Activated naive CD8-positive, alpha-beta T cell treated with anti-CD3 and anti-CD28 coated beads for 36 hours (primary cell): ENCODE measurements at places on chromosomes 13 and 19. TPM values are rescaled to one million over a fixed set of nuclear protein-coding genes. Genes with fewer than 3 reads are reported as not detected.
A peak's percentile ranks its signal among the peaks of the same experiment; 100 is the strongest.

DNA sequence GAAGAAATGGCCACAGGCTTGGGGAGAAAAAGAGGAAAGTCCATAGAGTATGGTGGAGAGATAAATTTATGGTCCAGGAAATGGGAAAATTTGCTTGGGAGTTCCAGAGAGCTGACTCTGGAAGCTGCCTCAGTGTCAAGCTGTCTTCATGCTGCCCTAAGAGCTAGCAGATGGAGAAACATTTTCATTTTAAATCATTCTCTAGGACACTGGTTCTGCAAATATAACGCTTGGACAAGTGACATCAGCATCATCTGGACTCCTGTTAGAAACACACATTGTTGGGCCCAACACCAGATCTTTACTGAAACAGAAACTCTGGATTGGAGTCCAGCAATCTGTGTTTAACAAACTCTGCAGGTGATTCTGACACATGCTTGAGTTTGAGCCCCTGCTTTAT is 592.0 kb upstream of the KLF12 start:
- no peaks in the 10 kb centered on the region for H3K36me3 ChIP-seq
- H3K27ac ChIP-seq = no peak overlapping the region
- H3K4me1 ChIP-seq = no peaks in the 10 kb centered on the region
- peaks cover 5% of the 10 kb centered on the region for H3K27me3 ChIP-seq
- H3K4me3 ChIP-seq = no peak overlapping the region

Gene TBXA2R
- 3.1 TPM for total RNA-seq

DNA sequence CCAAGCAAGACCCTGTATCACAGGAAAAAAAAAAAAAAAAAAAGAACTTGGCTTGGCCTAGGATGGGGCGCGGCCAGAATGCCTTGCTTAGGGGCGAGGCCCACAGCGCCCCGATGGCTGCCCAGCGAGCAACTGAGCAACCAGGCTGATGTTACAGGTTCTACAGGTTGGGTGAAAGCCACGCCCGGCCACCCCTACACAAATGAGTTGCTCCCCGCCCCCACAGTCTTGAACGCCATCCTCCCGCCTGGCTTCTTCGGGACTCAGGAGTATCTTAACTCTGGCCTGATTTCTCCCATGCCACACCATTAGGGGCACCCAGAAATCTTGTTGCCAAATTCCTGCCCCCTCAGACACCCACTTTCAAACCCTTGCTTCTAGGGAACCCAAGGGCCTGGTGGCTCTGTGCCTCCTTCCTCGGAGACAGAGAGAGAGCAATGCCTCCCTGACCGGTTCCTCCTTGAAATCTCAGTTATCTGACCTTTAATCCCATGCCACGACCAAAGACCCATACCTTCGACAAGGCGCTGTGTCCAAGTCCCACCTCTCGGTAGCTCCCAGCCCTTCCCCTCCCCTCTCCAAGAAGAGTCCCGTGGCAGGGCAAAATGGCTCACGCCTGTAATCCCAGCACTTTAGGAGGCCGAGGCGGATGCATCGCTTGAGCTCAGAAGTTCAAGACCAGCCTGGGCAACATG is 1.1 kb upstream of the CBLC start:
- H3K4me3 ChIP-seq = no peak overlapping the region
- H3K4me1 ChIP-seq = no peaks in the 10 kb centered on the region
- H3K36me3 ChIP-seq = no peaks in the 10 kb centered on the region
- no peaks in the 10 kb centered on the region for H3K27me3 ChIP-seq

- H3K27ac ChIP-seq = peak overlapping the region; percentile 85
- peak; percentile 89 for DNase-seq
- H3K4me3 ChIP-seq = peak overlapping the region; percentile 47
- peaks cover 7% of the 10 kb centered on the region for H3K36me3 ChIP-seq
- H3K4me1 ChIP-seq = peaks cover 41% of the 10 kb centered on the region
- H3K27me3 ChIP-seq = no peaks in the 10 kb centered on the region
Measured at GRCh38 chr19:1853295-1854038, 5.2 kb upstream of the REXO1 start.

Gene CGB3
- total RNA-seq = not detected

- H3K4me3 ChIP-seq = no peak overlapping the region
- peak overlapping the region; percentile 57 for H3K27ac ChIP-seq
- peaks cover 29% of the 10 kb centered on the region for H3K4me1 ChIP-seq
- H3K27me3 ChIP-seq = no peaks in the 10 kb centered on the region
- no peak for DNase-seq
- peaks cover 88% of the 10 kb centered on the region for H3K36me3 ChIP-seq
Measured at GRCh38 chr19:36225219-36225892, 10.4 kb downstream of the ZNF146 start.

DNA sequence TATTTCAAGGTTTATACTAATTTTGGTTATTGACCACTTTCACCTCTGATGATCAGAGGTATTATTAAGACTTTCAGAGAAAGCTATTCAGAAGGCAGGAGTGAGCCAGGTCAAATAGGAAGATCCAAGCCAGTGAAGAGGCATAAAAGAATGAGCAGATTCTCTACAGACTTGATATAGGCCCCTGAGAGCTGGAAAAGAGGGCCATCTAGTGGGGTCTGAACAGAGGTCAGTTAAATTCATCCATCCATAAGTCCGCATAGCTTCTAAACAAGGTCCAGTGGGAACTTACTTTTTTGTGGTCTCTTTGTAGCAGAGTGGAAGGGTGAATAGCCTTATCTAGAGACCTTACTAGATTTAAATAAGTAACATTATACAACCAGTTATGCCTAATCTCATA is 126.6 kb upstream of the UFM1 start:
- no peaks in the 10 kb centered on the region for H3K27me3 ChIP-seq
- H3K36me3 ChIP-seq = no peaks in the 10 kb centered on the region
- H3K4me3 ChIP-seq = no peak overlapping the region
- no peak for DNase-seq

GRCh38 chr19:50601407-50602088 is 33.3 kb upstream of the LRRC4B start:
- no peak overlapping the region for H3K4me3 ChIP-seq
- H3K36me3 ChIP-seq = no peaks in the 10 kb centered on the region
- no peak overlapping the region for H3K27ac ChIP-seq
- H3K27me3 ChIP-seq = peaks cover 59% of the 10 kb centered on the region

DNA sequence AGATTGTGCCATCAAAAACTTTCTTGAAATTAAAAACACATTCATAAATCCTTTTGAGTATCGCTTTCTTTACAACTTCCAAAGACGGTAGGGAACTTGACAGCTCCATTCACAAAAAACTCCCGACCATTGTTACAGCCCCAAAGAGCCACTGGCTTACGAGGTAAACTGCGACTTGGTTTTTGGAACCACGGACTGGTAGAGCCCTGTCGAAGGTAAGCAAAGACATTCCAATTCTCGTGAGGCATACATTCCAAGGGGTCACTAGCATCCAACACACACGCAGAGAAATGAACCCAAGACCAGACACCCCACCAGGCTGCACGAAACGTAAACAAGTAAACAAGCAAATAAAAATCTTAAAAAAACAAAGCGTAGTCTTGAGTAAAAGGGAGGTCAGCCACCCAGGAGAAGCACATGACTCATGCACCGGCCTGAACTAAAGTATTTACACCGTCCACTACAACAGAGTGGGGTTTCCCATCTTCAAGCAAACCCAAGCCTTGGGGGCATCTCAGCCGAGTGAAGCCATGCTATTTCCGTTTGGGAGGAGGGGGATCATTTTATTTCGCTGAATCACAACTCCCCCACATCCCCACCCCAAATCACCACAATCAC is 1.4 kb downstream of the BRD4 start:
- peak overlapping the region; percentile 89 for H3K27ac ChIP-seq
- H3K4me1 ChIP-seq = peaks cover 50% of the 10 kb centered on the region
- DNase-seq = no peak
- peaks cover 30% of the 10 kb centered on the region for H3K36me3 ChIP-seq
- no peaks in the 10 kb centered on the region for H3K27me3 ChIP-seq

DNA sequence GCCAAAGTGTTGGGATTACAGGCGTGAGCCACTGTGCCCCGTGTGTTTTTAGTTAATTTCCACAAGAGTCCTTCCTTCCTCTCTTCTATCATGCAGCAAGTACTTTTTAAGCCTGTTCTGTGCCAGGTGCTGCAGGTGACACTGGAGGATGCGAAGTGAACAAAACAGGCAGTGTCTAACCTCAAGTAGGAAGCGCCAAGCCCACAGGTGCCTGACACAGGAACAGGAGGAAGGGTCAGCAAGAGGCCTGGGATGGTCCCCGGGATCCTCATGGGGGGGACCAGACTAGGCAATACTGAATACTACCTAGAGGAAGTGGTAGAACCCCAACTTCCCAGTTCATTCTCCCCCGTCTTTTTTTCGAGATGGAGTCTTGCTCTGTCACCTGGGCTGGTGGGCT is 1.8 kb upstream of the CALR start:
- H3K4me3 ChIP-seq = peak overlapping the region; percentile 23
- peaks cover 46% of the 10 kb centered on the region for H3K4me1 ChIP-seq
- H3K27me3 ChIP-seq = no peaks in the 10 kb centered on the region
- no peak for DNase-seq
- H3K36me3 ChIP-seq = peaks cover 44% of the 10 kb centered on the region

Gene SYNE4
- 0.99 TPM for total RNA-seq

DNA sequence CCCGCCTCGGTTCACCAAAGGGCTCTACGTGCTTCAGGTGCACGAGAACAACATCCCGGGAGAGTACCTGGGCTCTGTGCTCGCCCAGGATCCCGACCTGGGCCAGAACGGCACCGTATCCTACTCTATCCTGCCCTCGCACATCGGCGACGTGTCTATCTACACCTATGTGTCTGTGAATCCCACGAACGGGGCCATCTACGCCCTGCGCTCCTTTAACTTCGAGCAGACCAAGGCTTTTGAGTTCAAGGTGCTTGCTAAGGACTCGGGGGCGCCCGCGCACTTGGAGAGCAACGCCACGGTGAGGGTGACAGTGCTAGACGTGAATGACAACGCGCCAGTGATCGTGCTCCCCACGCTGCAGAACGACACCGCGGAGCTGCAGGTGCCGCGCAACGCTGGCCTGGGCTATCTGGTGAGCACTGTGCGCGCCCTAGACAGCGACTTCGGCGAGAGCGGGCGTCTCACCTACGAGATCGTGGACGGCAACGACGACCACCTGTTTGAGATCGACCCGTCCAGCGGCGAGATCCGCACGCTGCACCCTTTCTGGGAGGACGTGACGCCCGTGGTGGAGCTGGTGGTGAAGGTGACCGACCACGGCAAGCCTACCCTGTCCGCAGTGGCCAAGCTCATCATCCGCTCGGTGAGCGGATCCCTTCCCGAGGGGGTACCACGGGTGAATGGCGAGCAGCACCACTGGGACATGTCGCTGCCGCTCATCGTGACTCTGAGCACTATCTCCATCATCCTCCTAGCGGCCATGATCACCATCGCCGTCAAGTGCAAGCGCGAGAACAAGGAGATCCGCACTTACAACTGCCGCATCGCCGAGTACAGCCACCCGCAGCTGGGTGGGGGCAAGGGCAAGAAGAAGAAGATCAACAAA is 2.6 kb downstream of the PCDH17 start:
- H3K36me3 ChIP-seq = peaks cover 19% of the 10 kb centered on the region
- no peak for DNase-seq
- peaks cover 58% of the 10 kb centered on the region for H3K27me3 ChIP-seq
- no peak overlapping the region for H3K27ac ChIP-seq
- no peak overlapping the region for H3K4me3 ChIP-seq

- no peak overlapping the region for H3K27ac ChIP-seq
- no peaks in the 10 kb centered on the region for H3K27me3 ChIP-seq
- no peak overlapping the region for H3K4me3 ChIP-seq
- DNase-seq = no peak
- no peaks in the 10 kb centered on the region for H3K36me3 ChIP-seq
- no peaks in the 10 kb centered on the region for H3K4me1 ChIP-seq
Measured at GRCh38 chr19:30552593-30552992, 180.4 kb downstream of the ZNF536 start.

- no peaks in the 10 kb centered on the region for H3K36me3 ChIP-seq
- peaks cover 47% of the 10 kb centered on the region for H3K27me3 ChIP-seq
- no peak for DNase-seq
- H3K27ac ChIP-seq = no peak overlapping the region
Measured at GRCh38 chr13:36925603-36926002, 5.6 kb upstream of the SMAD9 start.

Gene MAST1
- 1.2 TPM for total RNA-seq

GRCh38 chr13:57933606-57934005 is 302.1 kb downstream of the PCDH17 start:
- no peaks in the 10 kb centered on the region for H3K36me3 ChIP-seq
- no peaks in the 10 kb centered on the region for H3K4me1 ChIP-seq
- no peak for DNase-seq
- no peaks in the 10 kb centered on the region for H3K27me3 ChIP-seq

GRCh38 chr13:45137526-45137925 is 17.2 kb downstream of the GTF2F2 start:
- H3K4me1 ChIP-seq = peaks cover 7% of the 10 kb centered on the region
- no peaks in the 10 kb centered on the region for H3K27me3 ChIP-seq
- DNase-seq = no peak
- H3K27ac ChIP-seq = no peak overlapping the region
- H3K4me3 ChIP-seq = no peak overlapping the region
- peaks cover 32% of the 10 kb centered on the region for H3K36me3 ChIP-seq

DNA sequence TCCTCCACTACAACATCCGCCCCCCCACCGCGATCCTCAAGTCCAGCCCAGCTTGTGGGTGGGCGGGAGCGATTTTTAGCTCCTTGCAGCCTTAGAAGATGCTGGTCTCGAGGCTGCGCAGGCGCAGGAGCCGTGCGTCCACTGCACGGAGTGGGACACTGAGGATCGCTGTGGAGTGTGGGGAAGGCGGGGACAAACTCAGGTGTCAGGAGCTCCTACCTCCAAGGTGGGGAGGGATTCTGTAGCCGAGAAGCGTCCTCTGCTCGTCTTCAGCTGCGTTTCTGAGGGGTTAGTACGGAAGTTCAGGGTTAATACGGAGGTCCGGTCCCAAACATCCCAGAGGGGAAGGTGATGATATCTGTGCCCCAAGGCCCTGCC is at the start of gene RTBDN:
TSS of gene RTBDN (minus strand) at position 14 of the 378 bp plus-strand sequence. CDS start 4,600 bp downstream, outside the sequence.
- DNase-seq = no peak
- H3K27me3 ChIP-seq = peaks cover 91% of the 10 kb centered on the region

Gene TMEM238
- total RNA-seq = 10.8 TPM

Gene GJA3
- total RNA-seq = 1.0 TPM
